NCI-H524 treated with DMSO at 0.1 percent for 48 hours (cell line): ENCODE measurements at places on chromosomes 2 and 18.

- no peak for DNase-seq
Observed at GRCh38 chr2:122135021-122135937, 379.8 kb downstream of the TSN start.

DNA sequence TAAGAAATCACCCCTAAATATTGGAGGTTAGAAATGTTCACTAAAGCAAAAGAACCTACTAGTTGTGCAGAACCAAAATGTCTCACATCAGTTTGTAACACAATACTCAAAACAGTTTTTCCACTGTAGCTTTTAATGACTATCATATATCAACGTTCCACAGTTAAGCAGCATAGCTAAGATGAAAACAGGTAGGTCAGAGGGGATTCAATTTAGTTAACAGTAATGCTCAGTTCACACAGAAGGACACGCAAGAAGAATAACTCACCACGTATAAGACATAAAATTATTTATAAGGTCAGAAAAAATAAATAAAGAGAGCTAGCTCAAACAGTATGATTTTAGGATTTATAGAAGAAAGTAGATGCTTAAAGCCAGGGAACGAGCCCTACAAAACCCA is 118.9 kb upstream of the CCDC150 start:
- DNase-seq: no peak

GRCh38 chr2:10798783-10799182 is 13.8 kb downstream of the PDIA6 start:
- no peak for DNase-seq

DNA sequence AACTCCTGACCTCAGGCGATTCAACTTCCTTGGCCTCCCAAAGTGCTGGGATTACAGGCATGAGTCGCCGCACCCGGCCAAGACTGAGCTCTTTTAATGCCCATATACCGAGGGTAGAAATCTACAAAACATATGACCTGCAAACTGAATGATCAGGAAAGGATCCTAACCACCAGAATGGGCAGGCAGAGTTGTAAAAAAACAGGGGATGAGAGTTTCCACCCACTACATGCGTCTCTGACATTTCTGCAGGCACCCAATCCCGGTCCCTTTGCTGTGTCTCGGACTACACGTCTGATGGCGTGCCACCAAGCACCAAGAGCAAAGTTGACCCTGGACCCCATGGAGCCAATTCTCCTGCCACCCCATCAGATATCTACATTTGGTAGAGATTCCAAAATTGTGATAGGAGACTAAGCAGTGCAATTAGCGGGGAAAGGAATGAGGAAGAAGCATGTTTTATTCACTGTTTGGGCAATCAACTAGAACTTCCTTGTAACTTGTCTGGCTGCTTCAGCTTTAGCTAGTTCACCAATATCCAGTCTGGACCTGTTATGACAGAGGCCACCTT is 74.1 kb downstream of the ATP8B1 start:
- no peak for DNase-seq

DNA sequence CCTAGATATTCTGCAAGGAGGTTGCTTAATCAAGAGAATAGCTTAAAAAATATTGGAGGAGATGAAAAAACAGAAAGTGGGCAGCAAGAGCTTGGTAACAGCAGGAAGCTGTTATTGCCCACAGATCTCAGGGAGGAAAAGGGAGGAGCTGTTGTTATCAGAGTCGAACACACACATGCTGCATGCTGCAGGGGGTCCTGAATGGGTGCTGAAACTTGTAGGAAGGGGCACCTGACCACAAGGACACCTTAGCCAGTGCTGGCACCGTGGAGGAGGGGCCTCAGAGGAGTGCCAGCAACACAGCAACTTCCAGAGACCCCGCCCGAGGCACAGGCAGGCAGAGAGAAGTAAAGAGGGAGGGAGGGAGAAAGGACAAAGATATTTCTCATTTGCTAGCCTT is 332.9 kb downstream of the SOCS6 start:
- DNase-seq: no peak

- no peak for DNase-seq
Observed at GRCh38 chr2:153455403-153455802, 23.2 kb downstream of the RPRM start.

- no peak for DNase-seq
Observed at GRCh38 chr18:35334212-35334611, 10.0 kb downstream of the ZNF24 start.

GRCh38 chr2:215140166-215140707 is 1.8 kb upstream of the ABCA12 start:
- DNase-seq: peak; percentile 45

DNA sequence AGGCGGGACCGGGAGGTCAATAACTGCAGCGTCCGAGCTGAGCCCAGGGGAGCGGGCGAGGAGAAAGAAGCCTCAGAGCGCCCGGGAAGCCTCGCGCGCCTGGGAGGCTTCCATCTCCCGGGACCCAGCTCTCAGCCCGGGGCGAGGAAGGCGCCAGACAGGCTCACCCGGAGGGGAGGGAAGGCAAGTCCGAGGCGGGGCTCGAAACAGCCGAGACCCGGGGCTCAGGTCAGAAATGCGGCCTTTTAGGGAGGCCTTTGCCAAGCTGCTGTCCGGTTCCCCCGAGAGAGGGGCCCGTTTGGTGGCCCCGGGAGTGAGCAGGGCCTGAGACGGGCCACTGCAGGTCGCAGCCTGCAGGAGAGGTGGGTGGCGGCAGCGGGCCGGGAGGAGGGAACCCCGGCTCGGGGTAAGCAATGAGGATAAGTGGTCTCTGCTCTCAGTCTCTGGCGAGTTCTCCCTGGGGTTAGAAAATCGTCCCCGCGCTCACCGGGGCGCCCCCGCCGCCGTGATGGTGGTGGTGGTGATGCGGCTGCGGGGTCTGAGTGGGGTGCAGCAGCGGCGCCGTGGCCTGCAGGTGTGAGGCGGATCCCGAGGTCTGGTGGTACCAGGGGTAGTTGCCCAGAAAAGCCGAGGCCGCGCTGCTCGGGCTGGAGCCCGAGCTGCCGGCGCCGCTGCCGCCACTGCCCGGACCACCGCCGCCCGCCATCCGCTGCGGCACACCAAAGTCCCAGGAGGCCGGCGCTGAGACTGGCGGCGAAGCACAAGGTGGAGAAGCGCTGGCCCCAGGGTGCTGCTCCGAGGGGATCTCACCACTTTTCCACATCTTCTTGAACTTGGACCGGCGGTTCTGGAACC is 2.4 kb downstream of the DLX2 start:
- DNase-seq: no peak

DNA sequence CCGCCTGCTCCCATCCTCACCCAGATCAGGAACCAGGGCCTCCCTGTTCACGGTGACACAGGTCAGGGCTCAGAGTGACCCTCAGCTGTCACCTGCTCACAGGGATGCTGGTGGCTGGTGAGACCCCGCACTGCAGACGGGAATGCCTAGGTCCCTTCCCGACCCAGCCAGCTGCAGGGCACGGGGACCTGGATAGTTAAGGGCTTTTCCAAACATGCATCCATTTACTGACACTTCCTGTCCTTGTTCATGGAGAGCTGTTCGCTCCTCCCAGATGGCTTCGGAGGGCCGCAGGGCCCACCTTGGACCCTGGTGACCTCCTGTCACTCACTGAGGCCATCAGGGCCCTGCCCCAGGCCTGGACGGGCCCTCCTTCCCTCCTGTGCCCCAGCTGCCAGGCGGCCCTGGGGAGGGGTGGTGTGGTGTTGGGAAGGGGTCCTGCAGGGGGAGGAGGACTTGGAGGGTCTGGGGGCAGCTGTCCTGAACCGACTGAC is 31.7 kb downstream of the GPC1 start:
- no peak for DNase-seq

- DNase-seq: no peak
Observed at GRCh38 chr2:226600802-226601201, 198.8 kb downstream of the IRS1 start.

- DNase-seq: no peak
Observed at GRCh38 chr18:24009651-24010333, 4.8 kb upstream of the TTC39C start.

- no peak for DNase-seq
Observed at GRCh38 chr2:1245193-1245592, 168.1 kb upstream of the TPO start.

DNA sequence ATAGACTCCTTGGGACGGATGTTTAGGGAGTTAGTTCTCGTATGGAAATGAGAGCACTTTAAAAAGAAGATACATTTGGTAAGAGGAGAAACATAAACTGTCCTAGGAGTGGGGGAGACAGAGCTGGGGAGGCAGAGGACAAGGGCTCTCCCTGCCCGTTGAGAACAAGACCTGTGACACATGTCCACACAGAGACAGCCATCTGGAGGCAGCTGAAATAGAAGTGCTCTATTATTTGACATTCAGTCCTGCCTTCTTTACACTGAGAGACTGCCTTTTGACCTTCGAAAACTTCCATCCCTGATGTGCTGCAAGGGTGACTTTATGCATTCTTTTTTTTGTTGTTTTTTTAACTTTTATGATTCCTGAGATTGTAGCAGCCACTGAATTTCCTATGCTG is 150.1 kb downstream of the UXS1 start:
- no peak for DNase-seq

DNA sequence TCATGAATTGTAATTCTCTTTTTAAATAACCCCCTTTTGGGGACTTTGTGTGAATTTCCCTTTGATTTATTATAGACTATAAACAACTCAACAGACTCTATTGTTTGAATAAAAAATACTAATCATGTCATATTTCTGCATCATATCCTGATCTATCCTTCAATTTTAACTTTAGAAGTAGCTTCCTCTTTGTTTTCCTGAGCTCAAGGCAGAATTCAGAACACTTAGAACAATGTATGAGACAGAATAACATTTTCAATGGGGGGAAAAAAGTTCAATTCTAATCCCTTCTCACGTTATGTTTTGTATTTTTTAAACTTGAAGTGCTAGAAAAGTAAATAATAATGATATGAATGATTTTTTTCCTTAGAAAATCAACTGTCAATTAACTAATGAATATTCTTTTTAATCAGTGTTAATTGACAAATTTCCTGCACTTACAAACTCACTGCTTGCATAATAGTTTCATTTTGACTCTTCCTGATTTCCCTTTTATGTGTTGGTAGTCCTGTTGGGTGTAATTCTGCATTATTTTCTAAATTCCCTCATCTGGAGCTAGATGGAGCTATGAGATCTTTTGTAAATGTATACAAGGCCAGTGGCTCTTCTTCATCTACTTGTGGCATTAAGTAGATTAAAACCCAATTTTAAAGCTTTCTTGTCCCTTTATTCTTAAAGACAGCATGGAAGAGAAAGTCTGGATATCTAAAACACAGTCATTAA is 326.1 kb downstream of the PARD3B start:
- DNase-seq: no peak

DNA sequence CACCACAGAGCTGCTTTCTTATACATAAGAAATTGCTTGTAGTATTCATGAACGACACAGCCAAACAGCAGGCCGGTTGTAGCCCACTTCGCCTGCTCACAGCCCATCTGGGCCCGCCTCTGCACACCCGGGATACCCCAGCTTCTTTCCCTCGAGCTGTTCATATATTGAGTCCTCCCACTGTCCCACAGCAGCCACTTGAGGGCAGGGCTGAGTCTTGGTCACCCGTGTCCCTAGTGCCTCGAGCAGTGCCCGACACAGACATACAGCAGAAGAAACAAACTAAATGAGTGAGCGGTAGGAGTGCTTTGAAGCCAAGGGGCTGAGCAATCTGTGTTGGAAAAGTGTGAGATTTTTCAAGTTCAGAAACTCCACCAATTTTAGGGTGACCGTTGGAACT is 251.4 kb downstream of the KLHL29 start:
- no peak for DNase-seq

- no peak for DNase-seq
Observed at GRCh38 chr2:99802734-99803133, 312.9 kb upstream of the REV1 start.

DNA sequence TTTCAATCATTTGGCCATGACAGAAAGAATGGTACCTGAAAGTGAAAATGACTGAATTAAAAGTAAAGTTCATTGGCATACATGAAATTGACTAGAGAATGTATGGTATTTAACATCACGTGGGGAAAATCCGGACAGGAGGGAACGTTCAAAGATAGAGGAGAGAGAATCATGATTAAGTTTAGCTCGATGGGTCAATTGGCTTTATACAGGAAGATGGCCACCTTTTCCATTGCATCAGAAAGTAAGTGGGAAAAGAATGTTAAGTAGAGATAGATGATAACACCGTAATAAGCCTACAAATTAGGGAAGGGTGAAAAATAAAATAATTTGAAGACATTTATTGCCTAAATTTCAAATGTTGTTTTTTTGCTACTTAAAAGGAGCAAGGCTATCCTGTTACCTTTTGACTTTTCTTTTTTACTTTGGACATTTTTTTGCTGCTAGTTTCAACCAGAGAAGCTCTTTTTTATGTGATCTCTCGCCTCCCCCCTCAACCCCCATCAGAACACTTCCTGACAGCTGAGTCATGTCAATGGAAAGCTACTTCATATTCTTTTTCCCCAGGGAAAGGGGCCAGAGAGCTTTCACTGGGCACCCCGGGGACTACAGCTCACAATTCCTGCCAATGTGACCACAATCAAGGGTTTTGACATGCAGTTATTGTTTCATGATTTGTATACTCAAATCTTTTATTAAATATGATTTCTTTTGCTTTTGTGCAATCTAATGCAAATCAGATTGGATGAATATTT is 767 bp upstream of the CCDC102B start:
- DNase-seq: no peak

GRCh38 chr18:10391506-10391905 is 62.9 kb upstream of the APCDD1 start:
- DNase-seq: no peak

GRCh38 chr2:156625360-156626170 is 189.4 kb downstream of the GPD2 start:
- no peak for DNase-seq

- no peak for DNase-seq
Observed at GRCh38 chr18:26470011-26470637, 78.2 kb downstream of the KCTD1 start.

DNA sequence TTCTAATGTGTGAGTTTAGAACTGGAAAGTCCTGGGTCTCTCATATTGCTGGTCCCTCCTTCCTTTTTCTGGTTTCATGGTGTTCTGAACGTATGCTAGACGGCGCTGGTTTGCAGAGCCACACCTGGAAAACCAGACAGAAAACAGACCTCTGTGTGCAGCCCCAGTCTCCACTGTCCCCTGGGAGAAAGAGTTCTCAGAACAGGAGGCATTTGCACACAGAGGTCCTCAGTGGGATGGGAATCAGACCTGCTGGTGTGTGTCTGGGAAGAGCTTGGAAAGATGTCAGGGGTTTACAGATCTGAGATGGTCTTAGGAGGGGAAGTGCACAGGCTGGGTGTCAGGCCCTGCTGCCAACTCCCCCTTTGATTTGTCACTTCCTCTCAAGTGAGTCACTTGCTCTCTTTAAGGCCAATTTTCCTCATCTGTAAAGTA is 14.9 kb upstream of the MBP start:
- DNase-seq: no peak

GRCh38 chr2:48589170-48589767 is 28.4 kb upstream of the GTF2A1L start:
- DNase-seq: peak; percentile 21

GRCh38 chr2:86426271-86426670 is 14.9 kb upstream of the KDM3A start:
- DNase-seq: no peak

- DNase-seq: no peak
Observed at GRCh38 chr2:86048383-86048701, 57.3 kb downstream of the POLR1A start.

GRCh38 chr18:3466872-3467271 is 16.9 kb downstream of the TGIF1 start:
- DNase-seq: no peak
